Daoy (cell line): ENCODE measurements at places on chromosomes 2 and 18. TPM values are rescaled to one million over a fixed set of nuclear protein-coding genes. Genes with fewer than 3 reads are reported as not detected.
A peak's percentile ranks its signal among the peaks of the same experiment; 100 is the strongest.

The CREG2 gene
- total RNA-seq, result 0.74 and 2.0 TPM in 2 replicates

The MOCOS gene
- total RNA-seq, result 4.4 and 4.5 TPM in 2 replicates

The LRRC30 gene
- total RNA-seq, result not detected in 2 replicates

The MRO gene
- not detected in 2 replicates for total RNA-seq

The UPP2 gene
- not detected in 2 replicates for total RNA-seq

The CTLA4 gene
- total RNA-seq, result not detected in 2 replicates

The ASXL3 gene
- total RNA-seq, result 0.18 and 0.29 TPM in 2 replicates

The GPR35 gene
- 0.33 and 1.1 TPM in 2 replicates for total RNA-seq

The L3MBTL4 gene
- total RNA-seq, result 2.8 and 3.4 TPM in 2 replicates

The RGPD8 gene
- total RNA-seq, result 1.2 and 1.9 TPM in 2 replicates

The GULP1 gene
- total RNA-seq, result 13.4 and 25.9 TPM in 2 replicates

The MOGAT1 gene
- not detected in 2 replicates for total RNA-seq

The TMEM17 gene
- 1.1 and 1.4 TPM in 2 replicates for total RNA-seq

DNA sequence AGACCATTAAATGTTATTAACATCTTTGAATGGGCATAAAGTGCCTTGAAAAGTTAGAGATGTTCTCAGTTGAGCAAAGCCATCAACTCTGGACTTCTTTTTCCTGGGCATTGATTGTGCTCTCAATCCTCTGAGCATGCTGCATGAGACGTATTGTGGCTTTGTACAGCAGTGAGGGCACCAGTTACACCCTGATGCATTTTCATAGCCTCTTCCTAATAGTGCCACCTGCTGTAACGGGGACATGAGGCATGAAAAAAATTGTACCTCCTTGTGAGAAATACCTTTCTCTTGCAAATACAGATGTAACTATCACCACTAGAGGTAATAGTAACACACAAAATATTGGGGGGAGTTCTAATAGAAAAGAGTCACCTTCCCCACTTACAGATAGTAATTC, 697.5 kb downstream of the TMEM182 start:
- no peak for DNase-seq

DNA sequence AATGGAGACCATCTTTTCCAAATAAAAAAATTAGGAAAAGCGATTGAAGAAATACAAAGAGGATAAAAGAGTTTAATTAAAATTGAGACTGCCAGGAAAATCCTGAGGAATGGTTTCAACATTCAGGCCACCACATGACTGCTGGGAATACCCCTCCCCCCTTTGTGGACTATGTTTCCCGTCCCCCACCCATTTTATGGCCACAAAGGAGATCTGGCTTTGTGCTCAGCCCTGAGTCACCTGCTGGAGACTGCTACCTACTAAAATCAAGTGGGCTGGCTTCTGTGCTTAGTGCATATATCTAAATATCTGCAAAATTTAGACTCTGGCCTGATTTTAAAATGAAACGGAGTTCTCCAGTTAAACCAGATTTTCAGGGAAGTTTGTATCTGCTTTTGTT, 10.1 kb downstream of the RND3 start:
- DNase-seq, result peak; percentile 40

- no peak for DNase-seq
Observed at GRCh38 chr2:15271276-15271675, 289.9 kb downstream of the NBAS start.

DNA sequence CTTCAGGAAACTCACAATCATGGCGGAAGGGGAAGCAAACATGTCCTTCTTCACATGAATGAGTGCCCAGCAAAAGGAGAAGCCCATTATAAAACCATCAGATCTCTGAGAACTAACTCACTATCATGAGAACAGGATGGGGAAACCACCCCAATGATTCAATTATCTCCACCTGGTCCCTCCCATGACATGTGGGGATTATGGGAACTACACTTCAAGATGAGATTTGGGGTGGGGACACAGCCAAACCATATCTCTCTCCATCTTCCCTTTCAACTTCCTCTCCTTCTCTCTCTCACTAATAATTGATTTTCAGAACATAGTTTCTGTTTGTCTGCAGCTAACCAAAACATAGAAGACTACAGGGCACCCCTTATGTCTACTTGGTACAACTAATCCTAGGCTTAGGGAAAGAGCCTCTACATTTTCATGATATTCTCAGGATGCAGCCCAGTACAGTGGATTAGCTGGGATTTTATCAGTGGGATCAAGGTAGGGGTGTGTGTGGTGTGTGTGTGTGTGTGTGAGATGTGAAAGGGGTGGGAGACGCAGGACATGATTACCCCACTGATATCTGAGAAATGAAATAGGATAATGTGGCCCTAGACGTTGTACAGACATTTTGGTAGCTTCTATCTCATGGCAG, 2.8 kb upstream of the ATF2 start:
- no peak for DNase-seq

GRCh38 chr2:64866797-64867196, 122.4 kb upstream of the SLC1A4 start:
- peak; percentile 96 for DNase-seq

DNA sequence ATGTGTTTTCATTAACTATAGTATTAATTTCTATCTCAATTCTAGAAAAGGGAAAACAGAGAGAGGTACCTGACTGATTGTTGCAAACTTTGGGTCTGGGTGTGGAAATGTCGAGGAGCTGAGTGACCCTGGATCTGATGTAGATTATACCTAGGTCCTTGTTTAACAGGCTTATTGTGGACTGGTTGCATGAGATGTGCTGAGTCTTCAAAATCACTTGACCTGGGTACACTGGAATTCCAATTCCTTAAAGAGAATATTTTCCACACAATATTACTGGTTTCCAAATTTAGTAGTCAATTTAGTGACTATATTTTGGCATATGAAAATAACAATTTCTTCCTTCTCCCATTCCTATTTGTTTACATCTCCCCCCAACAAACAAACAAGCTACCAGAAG, 13.6 kb downstream of the DUSP11 start:
- DNase-seq, result no peak

GRCh38 chr2:61658841-61659780, 121.0 kb upstream of the XPO1 start:
- DNase-seq, result peak; percentile 24

DNA sequence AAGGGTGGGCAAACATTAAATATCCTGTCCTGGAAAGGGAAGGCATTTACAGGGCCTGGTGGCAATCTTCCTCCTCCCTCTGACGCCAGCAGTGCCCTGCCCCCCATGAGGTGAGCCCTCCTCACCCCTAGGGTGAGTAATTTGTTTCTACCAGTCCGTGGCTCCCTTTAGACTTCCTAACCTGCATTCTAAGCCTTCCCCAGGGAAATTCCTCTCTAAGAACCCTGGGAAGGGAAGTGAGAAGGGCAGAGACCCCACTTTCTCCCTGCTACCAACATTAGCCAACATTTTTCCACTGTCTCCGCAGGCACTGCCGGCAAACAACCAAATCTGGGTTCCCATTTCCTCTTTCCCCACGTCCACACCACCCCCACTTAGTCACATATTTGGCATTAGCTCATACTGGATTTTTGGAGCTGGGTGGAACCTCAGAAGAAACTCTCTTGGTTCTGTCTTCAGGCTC, 69.3 kb downstream of the NRP2 start:
- DNase-seq, result peak; percentile 60

DNA sequence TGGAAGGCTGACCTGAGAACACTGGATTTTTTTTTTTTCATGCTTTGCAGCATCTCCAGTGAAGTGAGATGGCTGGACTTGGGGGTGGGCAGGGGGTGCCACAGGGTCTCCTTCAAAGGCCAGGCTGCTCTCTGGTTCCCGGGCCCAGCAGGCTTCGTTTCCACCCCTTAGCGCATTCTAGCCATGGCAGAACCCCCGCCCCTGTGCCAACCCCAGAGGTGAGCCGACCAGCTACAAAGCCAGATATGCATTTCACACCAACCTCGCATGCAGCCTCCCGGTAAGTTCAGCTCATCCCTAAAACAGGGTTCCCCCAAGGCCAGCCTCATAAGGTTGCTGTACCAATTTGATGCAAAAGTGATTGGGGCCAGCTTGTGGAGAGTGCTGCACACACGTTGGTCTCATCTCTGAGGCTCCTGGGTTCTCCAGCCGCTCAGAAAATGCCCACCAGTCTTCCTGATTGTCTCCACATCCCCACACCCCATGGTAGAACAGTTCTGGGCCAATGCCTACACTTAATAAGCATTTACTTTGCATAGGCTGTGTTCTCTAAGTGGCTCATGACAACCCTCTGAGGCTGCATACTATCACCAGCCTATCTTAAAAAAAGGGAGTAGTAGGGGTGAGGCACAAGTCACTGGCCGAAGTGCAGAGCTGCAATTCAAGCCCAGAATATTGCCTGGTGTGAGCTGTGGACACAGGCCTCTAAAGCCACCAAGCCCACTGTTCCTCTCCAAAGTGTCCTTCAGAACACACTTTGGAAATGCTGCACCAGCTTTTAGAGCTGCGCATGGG, 23.3 kb downstream of the SMAD7 start:
- DNase-seq, result no peak

GRCh38 chr2:226190479-226191252, 609.0 kb downstream of the IRS1 start:
- DNase-seq, result peak; percentile 9

- DNase-seq, result no peak
Observed at GRCh38 chr2:98434492-98434891, 10.2 kb upstream of the INPP4A start.

DNA sequence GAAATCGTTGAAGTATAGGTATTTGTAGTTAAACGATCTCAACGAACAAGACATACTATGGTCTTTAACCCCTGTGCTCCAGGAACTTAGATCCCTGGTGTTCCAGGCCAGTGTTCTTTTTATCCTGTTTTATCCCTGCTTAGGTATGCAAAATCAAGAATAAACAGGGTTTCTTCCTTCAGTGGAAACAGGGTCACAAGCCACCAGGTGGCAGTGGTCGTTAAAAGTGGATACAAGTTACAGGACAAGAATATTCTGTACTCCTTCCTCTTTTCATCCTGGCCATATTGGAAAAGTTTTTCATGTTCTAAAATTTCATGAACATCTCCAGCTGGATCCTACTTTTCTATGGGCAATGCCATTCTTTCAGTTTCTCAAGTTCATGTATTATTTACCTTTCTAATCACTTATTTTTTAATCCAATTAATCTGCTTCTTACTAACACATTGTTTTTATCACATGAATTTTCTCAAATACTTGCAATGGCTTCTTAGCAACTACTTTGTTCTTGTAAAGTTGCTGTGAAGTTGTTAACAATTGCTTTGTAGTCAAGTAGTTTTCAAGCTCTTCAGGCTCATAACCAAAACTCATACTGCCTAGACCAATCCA, 16.4 kb upstream of the HNMT start:
- peak; percentile 47 for DNase-seq

DNA sequence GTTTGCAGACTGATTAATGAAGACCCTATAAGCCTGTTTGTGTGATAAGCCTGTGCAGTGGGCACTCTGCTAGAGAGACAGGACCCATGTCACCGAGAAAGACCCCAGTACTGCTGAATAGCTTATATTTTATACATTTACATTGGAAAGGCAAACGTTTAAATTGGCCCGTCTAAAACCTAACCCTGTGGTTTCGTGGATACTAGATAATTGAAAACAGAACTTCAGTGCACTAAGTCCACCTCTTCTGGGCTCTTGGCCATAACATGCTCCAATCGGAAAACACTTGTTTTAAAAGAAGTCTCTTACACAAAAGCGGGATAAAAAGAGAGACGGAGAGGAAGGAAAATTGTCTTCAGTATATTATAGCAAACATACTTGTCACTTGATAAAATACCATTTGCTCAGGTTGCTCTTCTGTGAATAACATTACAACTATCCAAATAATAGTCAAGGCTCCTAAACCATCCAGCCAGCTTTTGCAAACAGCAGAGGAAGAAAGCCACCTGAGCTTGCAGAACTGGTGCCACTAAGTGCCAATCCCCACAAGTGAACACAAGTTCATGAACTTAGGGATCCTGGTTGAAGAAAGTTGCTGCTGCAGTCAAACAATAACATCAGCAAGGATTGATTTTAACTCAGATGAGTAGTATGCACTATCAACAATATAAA, 218.4 kb upstream of the FN1 start:
- DNase-seq, result no peak

GRCh38 chr18:11293794-11294193, 144.4 kb upstream of the PIEZO2 start:
- DNase-seq, result no peak

- DNase-seq, result no peak
Observed at GRCh38 chr2:127818241-127818640, 7.3 kb upstream of the WDR33 start.

- DNase-seq, result no peak
Observed at GRCh38 chr2:61380056-61380881, 90.6 kb downstream of the USP34 start.

- DNase-seq, result no peak
Observed at GRCh38 chr2:38381381-38382143, 4.5 kb upstream of the ATL2 start.

GRCh38 chr2:46490521-46491141, 11.3 kb downstream of the TMEM247 start:
- peak; percentile 18 for DNase-seq

- no peak for DNase-seq
Observed at GRCh38 chr2:161954103-161954502, 119.9 kb downstream of the DPP4 start.

GRCh38 chr2:158795195-158795924, at the start of gene DAPL1:
TSS of gene DAPL1 (plus strand) at chr2:158795317. CDS start at chr2:158795373, 56 bp downstream.
- no peak for DNase-seq

GRCh38 chr18:48841381-48842258, 109.1 kb downstream of the SMAD7 start:
- peak; percentile 33 for DNase-seq

GRCh38 chr18:40075616-40076015, 1879.4 kb upstream of the PIK3C3 start:
- no peak for DNase-seq

GRCh38 chr2:25972049-25972823, 10.1 kb downstream of the KIF3C start:
- DNase-seq, result peak; percentile 75

DNA sequence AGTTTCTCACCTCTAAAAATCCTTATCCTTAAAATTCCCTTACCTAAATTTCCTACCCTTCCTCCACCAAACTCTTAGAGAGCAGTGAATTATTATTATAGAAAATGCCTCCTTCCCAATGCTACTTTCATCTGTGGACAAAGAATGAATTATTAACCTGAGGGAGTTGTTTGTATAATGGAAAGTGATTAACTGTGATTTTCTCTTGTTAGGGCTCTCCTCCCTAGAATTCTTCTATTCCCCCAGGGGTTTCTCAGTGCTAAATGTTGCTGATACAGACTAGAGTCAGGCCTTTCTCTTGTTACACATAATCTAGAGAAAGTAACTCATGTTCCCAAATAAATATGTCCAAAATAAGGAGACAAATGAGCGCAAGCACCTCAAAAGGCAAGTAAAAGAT, 23.3 kb downstream of the EPB41L5 start:
- no peak for DNase-seq

DNA sequence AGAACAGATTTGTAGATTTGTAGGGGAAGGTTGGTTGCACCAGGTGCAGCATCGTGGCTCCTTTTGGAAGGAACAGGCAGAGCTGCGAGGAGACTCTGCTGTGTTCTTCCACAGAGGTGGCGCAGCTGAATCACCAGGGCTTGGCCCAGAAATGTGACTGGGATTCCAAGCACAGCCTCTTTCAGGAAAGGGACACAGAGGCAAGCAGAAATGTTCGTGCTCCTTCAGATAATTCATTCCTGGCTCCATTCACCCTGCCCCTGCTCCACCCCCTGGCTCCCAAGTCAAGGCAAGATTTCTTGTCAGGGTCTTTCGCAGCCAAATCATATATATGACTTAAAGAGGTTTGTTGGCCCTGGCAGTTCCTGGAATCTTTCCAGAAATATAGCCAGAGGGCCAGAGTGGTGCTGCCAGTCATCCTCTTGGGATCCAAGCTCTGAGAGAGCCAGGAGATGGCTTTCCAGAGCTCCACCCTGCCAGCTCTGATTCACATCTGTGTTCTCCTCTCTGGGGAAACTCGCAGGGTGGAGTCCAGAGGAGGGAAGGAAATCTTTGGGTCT, 203.9 kb upstream of the TANK start:
- DNase-seq, result no peak
